SK-N-DZ (cell line): ENCODE measurements at places on chromosomes 5 and 9.

GRCh38 chr5:151905557-151905961 lies 19.1 kb downstream of the GLRA1 start:
- no peak for DNase-seq

- DNase-seq: no peak
Observed at GRCh38 chr9:4866239-4866969, 73.7 kb downstream of the RCL1 start.

DNA sequence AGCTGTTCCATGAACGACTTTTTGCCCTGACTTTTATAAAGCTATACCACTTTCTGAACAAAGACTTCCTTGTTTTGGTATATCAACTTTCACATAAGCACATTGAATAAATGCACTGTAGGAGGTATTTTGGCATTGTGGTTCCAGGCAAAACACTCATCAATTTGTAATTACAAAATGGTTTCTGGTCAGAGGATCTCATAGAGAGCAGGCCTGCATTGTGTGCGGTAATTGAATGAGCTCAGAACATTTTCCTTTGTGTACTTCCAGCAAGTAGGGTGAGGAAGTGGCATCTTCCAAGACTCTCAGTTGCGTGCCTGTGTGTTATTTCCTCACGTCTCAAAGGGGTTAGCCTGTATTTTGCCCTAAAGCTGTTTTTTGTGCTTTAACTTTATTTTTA lies 89.2 kb downstream of the PDE6A start:
- DNase-seq: no peak

DNA sequence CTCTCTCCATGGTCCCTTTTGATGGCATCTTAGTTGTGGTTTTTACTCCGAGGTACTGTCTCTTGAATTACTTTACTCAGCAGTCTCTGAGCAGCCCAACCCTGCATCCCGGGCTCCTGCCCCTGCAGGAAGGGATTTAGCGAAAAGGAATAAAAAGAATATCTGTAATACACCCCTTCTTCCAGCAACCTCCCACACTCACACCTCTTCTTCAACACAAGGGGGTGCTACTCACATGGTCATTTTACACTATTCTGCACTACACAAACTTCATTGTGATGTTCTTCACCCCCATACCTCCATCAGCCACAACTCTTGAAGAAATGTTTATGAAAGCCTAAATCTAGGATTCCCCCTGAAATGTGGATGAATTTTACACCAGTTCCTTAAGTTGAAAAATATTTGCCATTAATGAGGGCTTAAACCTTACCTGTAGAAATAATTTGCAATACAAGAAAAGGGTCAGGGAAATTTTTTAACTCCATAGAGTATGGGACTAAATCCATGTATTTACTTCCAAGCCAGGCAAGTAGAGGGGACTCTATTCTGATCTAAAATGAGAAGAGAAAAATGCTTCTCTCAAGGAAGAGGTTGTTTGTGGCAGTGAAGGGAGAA lies 26.0 kb downstream of the TPD52L3 start:
- peak; percentile 20 for DNase-seq

GRCh38 chr5:68154119-68154857 lies 61.3 kb upstream of the PIK3R1 start:
- DNase-seq: no peak
